ENCODE measurements at places on chromosomes 7 and 10.

GRCh38 chr10:71089162-71089561 is 123.2 kb upstream of the UNC5B start:
- no peak for DNase-seq

DNA sequence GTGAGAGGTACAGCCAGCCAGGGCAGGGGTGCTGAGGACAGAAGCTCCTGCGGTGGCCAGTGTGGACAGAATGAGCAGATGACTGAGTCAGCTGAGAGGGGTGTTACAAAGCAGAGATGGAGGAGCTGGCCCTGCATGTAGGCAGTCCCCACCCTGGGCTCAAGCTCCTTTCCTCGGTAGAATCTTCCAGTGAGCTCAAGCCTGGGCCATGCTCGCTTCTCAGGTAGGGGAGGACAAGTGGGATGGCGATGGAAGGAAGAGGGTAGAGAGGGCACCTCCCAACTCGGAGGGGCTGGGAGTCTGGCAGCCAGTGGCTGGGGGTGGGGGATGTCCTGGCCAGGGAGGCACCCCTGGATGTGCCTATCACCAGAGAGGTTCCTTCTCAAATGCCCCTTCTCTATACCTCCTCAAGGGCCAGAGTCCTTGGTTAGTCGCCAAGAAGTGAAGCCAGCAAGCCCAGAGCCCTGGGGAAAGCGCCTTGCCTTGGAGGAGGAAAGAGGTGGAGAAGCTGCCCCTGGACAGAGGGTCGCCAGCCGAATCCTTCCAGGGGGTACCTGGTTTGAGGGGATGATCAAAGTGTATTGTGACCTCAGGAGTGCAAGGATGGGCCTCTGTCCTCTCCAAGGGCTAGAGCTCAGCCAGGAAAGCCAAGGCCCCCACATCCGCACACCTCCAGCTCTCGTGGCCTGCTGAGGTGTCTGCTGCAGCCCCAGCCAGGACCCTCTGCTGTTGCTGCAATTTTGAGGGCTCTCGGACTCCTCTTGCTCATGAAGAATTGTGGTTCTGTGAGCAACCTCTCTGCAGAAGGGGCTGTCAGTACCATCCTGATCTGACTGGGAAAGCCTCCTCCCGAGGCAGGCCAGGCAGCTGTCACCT is 88.6 kb upstream of the MACROH2A2 start:
- DNase-seq = no peak

GRCh38 chr10:132419538-132420468 is 22.8 kb downstream of the PWWP2B start:
- DNase-seq = no peak

GRCh38 chr10:93630625-93631557 is 18.6 kb downstream of the PDE6C start:
- no peak for DNase-seq

DNA sequence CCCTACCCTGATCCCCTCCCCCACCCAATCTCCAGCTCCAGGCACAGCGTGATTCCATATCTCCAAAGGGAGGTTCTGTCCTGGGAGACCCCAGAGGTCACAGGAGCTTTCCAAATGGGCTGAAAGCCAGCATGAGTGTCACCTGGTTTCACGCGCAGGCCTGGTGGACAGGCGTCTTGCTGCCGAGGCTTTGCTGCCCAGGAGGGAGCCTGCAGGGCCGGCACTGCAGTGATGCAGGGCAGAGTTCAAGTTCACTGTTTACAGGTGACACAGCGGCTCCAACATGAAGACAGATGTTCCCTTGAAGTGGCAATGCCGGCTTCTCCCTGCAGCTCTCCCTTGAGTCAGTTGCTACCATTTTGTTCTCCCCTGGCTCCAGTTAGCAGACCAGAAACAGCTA is 104.3 kb downstream of the TCERG1L start:
- DNase-seq = no peak

GRCh38 chr10:75696536-75696935 is 265.1 kb downstream of the LRMDA start:
- no peak for DNase-seq

All from lung microvascular endothelial cell (primary cell).